B cell (primary cell): ENCODE measurements at places on chromosomes 12 and 14.

DNA sequence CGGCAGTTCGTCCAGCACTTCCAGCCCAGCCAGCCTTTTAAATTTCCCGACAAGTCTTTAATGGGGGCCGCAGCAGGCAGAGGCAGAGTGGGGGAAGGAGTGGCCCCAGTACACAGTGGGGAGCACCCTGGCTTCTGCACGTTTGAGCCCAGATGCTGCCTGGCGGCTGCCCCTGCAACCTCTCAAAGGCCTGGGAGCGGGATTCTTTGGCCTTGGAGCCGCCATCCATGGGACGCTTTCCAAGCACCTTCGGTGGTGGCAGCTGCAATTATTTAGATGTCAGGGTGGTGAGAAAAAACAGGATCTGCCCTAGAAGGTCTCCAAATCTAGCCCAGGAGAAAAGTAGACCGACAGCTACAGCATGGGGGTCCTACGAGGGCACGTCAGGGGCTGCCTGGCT is 46.0 kb downstream of the FAM222A start:
- no peak for DNase-seq

GRCh38 chr12:50057000-50057841 is at the start of gene ASIC1:
Gene ASIC1, plus strand, starts transcription at chr12:50057596. Its CDS starts 1,171 bp downstream, at chr12:50058767.
- DNase-seq = peak; percentile 61

- no peak for DNase-seq
Observed at GRCh38 chr14:24401810-24402702, 3.3 kb downstream of the NYNRIN start.

DNA sequence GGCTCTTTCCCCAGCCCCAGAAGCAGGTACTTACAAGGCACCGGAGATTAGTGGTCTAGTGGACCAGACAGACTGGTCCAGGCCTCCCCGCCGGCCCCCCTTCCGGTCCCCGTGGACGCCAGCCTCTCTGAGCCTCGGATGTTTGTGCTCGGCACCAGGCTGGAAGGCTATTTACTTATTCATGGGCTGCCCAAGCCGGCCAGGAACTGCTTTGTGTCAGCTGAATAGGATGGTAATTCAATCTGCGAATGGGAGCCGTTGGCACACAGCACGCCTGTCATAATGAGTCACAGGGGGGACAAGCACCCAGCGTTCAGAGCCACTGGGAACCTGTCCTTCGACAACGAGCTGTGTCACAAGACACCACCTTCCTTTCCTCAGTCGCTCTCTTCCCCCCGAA is 82.3 kb downstream of the RIMBP2 start:
- DNase-seq = no peak

DNA sequence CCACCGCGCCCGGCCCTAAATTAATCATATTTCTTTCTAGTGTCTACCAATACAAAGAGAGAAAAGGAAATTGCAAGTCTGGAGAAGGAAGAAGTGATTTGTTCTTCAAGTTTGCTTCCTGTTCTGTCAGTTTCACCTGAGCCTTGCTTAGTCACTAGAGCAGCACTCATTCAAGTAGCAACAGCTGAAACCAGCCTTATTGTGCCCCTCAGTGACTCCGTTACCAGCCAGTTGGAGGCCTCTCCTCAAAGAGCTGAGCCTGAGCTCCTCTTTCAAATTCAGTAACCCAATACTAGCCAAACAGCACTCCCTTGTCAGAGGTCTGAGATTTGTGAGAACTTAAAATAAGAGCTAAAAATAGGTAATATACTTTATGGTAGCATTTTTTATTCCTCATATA is 17.4 kb downstream of the PAWR start:
- peak; percentile 47 for DNase-seq

GRCh38 chr12:52370926-52371608 is 3.8 kb upstream of the KRT85 start:
- no peak for DNase-seq

GRCh38 chr12:67474934-67475620 is 173.5 kb upstream of the DYRK2 start:
- no peak for DNase-seq

GRCh38 chr12:127025545-127025944 is 1241.4 kb upstream of the TMEM132C start:
- DNase-seq = no peak

DNA sequence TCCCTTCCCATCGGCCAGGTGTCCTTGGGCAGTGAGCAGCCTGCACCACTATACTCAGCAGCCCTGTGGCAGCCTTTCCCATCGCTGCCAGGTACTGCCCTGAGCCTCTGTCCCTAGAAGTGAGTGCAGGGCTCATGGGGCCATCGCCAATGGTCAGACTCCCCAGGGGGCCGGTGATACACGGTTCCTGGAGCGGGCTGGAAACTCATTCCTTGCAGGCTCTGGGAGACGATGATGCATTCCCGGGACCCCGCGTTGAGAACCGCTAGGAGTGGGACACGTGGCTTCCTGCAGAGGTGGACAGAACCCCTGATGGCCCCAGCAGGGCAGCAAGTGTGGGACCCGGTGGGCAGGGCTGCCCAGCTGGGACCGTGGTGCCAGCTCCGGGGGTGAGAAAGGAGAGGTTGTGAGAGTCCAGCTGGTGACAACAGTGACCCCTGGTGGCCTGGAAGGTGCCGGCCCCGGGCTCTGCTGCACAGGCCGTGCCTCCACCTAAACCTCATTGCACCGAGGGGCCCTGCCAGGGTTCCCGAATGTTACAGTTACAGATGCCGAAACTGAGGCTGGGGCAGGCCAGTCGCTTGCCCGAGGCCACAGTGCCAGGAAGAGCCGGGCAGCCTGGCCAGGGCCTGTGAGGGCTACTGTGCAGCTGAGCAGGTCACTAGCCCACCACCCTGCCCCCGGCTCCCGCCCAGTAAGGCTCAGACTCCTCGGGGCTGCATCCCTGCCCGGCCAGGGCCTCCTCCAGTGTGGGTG is 33.8 kb downstream of the FBRSL1 start:
- peak; percentile 82 for DNase-seq

DNA sequence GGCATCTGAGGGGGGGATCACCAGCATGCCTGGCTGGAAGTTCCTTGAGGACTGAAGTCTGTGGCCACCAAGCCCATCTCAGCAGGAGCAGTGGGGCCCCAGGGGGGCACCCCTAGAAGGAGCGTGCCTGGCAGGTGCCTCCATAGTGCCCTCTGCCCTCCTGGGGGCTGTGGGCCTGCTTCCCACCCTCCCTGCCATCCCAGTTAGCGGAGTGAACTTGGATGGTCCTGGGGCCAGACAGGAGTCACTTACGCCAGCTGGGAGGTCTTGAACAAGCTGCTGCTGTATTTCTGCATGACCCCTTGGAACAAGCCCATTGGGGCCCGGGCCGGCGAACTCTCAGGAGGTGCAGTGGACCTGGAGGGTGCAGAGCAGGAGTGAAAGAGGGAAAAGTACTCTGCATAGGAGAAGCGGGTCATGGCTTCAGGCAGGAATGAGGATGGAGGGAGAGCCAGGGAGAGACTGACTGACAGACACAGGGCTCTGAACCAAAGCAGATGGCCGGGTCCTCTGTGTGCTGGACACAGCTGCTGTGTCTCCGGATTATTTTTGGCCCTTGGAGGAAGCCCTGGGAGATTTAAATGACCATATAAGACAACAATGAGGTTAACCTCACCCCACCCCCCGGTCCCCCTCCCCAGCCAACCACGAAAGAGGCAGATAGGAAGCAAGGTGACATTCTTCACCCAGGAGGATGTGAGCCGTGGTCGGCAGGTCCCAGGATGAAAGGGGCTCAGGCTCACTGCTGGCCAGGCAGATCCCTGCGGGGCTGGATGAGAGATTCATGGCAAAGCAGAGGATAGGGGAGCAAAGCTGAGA is 19.6 kb downstream of the ASB2 start:
- DNase-seq = no peak

DNA sequence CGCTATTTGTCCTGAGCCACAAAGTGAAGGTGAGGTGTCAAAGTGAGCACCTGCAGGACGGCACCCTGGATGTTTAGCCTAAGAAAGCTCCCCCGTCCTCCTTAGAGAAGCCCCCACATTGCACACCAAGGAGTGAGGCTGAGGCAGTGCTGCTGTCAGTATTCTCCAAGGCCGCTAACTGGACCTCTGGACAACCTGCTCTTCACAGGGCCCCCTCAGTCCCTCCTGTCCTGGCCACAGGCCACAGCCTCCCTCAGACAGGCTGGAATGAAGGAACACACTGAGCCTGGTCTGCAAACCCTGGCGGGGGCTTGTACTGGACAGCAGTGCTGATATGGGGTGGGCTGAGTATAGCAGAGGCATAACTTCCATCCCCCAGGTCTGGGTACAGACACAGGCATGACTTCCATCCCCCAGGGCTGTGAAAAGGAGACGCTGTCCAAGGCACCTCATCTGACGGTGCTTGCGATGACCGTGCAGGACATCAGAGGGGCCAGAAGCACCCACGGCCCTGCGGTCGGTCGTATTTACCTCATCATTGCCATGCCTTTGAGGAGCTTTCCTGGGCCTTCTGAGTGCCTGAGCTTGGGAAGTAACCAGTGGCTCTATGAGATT is 82.4 kb upstream of the DIO3 start:
- DNase-seq = no peak
